Stimulated activated CD4-positive, alpha-beta T cell treated with anti-CD3 and anti-CD28 coated beads, Interleukin-12 subunit alpha, Interleukin-12 subunit beta, amount 100 ng/mL, for 24 hours (primary cell): ENCODE measurements at places on chromosomes 5 and 9.

DNA sequence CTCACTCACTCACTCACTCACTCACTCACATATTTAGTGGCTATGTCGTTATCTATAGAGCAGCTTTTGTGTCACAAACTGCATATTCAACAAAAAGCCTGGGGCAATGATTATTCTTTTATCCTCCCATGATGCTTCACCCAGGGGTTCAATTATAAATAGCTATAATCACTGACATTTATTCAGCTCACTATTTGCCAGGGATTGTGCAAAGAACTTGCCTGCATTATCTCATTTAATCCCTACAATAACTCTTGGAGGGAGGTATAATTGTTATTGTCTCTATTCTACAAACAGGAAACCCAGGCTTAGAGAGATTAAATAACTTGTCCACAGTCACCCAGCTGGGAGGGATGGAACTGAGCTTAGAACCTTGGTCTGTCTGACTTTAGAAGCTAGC, 298.0 kb upstream of the MSX2 start:
- no peak for DNase-seq

DNA sequence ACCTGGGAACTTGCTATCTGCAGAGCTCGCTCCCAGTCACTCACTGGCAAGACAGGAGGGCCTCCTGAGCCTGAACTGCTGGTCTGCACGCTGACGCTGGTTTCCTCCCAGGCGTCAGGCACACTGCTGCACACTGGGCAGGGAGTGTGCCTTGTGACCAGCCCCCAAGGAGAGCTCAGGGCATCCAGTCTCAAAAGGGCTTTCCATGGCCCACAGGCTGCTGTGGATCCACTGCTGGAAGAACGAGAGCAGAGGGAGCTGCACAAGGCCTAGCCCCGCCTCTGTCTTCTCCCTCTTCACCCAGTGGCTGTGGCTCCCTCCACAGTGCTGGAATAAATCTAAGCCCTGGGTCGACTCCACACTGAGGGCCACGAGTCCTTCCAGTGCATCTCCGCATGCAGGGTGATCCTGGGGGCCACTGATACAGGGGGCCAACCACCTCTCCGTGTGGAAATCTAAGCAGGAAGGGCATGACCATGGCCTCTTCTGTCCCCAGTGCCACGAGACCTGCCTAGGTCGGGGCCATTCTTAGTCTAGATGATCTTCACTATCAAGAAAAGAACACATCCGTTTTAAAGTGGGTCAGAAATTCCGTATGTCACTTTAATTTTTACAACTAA, 93.6 kb downstream of the CAMSAP1 start:
- no peak for DNase-seq

DNA sequence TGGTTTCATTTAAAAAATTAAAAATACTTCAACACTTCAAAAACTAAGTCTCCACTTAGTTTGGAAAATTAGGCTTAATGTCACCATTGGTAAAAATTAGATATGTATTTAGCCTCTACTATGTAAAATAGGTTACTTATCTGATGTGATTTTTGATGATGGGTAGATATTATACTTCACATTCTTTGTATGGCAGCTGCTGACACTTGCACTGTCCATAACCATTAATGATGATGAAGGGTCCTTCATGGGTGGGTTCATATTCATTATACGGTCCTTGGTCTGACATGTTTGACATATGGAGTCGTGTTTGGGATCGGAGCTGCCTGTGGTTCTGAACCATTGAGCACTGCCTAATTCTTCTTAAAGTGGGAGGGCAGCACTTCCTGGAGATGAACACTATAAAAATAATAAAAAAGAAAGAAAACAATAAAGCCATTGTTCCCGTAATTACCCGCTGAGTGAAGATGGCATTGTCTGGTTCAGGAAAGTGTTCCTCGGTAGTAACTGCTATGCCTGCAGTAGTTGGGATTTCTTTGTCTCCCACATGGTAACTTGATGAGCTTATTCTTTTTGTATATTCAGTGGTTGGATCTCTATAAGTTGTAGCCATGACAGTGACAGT, 2.2 kb downstream of the LRRTM2 start:
- no peak for DNase-seq

DNA sequence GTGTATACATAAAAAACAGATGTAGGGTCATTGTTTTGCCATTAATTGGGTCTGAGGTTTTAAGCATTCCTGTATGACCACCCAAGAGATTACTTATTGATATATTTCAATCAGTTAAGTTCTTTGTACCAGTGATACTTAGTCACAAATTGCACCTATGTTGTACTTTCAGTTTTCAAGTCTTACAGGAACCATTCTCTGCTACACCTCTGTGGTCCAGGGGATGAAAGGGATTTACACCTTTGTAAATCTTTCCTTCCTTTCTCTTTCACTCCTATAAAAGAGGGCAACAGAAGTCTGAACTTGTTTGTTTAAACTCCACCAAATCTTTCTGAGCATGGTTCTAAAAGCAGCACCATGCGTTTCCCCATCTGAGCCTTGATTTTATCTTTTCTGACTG, 86.1 kb downstream of the DEPDC1B start:
- DNase-seq: no peak

DNA sequence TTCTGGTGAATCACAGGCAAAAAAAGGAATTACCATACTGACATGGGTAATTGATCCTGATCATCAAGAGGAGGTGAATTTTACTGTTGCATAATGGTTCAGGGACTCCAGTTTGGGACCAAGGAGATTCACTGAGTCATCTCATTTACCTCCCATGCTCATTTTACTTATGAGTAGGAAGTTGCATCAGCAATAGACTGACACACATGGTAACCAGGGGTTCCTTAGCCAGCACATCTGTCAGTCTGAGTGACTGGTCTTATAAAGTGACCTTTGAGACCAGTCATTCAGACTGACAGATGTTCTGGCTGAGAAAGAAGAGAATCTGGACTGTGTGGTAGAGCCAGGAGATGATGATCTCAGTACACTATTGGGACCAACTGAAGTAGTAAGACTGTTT, 384.6 kb upstream of the CD180 start:
- no peak for DNase-seq

DNA sequence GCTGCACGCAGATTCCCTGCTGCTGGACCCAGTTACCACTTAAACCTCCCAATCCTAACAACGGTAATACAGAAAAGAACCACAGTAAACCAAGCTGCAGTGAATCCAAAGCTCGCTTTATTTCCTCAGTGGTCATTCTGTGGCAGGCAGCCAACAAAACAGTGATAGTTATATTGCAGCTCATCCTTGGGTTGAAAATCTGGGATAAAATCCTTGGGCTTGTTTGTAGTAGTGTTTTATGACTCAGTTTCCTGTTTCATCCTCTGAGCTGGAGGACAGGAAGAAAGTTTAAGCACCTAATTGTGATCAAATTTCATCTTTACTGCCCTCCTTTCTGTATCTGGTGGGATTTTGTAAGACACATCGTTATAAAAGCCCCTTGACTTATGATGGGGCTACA, 31.4 kb downstream of the HMGCR start:
- DNase-seq: no peak

DNA sequence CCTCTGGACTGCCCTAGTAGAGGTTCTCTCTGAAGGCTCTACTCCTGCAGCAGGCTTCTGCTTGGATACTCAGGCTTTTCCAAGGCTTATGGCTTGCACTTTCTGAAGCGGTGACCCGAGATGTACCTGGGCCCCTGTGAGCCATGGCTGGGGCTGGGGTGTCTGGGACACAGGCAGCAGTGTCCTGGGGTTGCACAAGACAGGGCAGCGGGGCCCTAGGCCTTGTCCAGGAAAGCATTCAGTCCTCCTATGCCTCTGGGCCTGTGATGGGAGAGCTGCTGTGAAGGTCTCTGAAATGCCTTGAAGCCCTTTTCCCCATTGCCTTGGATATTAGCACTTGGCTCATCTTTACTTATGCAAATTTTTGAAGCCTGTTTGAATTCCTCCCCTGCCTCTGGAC, 192.2 kb downstream of the YTHDC2 start:
- no peak for DNase-seq

DNA sequence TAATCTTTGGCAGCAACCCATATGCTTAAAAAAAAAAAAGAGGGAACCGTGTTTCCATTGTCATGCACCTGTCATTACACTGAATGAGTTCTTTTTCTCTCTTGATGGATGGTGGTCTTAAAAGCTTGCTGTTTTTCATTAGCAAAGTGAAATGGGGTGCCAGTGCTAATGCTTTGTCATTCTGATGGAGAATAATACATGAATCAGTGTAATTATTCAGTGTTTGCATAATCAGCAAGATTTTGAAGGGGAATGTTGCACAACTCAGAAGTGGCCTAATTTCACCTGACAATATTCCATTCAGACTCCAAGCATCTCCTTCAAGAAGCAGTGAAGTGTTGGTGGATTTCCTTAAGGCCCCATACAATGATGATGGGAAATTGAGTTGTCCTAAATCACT, 38.1 kb downstream of the MAP1B start:
- no peak for DNase-seq

DNA sequence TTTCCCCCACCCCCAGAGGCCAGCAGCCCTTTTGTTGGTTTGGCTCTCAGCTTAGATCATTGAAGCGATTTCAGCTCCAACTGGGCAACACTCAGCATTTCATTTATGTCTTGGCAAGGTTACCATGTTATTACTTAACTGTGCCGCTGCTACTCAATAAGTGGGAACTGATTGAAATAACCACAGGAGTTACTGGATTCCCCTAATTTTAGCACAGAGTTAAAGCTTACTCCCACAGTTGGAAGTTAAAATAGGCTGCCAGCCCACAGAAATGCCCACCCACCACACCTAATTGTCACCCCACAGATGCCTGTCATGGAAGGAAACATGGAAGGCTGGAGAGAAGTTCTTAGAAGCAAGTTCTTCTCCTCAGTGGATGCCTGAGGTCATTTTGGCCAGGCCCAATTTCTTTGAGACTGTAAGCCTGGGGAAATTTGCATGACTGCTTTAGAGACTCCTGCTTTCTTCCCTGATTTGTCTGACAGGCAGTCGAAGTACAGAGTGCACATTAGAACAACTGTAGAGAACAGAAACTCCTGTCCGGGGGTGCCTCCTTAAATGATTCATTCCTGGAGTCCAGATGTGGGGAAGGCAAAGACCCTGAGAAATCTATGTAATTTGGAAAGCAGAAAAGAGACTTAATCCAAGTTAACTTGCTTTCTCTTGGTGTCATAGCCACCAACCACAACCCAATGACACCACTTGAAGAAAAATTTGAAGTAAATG, 370.0 kb downstream of the ZSWIM6 start:
- DNase-seq: no peak
